ENCODE measurements at places on chromosomes 16 and 17. TPM values are rescaled to one million over a fixed set of nuclear protein-coding genes. Genes with fewer than 3 reads are reported as not detected.
A peak's percentile ranks its signal among the peaks of the same experiment; 100 is the strongest.

TMEM106A gene
- total RNA-seq = 4.8 TPM

DNA sequence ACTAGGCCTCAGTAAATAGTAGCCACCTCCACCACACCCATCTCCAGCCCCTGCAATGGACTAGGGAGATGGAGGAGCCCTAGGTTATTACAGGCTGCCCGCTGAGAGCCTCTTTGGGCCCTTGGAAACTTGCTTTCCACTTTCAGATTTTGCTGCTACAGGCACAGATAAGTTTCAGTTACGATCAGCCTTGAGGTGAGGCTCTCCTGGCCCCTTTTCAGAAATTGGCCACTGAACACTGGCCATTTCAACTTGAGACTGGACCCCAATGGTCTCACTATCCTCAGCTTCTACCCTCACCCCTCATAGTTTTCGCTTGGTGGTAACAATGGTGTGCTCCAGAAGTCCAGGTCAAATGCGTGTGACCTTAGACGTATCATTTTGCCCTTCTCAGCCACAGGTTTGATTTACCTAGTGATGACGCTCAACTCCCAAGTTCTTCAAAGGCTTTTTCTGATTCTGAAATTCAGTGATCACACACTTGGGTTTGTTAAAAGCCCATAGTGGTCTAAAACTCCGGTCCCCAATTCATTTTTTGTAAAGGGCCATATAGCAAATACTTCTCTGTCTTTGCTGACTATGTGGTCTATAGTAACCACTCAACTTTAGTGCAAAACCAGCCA, 1.0 kb downstream of the PMM2 start:
- no peak for ATAC-seq

KSR1 gene
- total RNA-seq = 10.0 TPM

- peak; percentile 62 for ATAC-seq
Measured at GRCh38 chr17:8916466-8916865, 49.0 kb upstream of the PIK3R6 start.

KRT13 gene
- 20.7 TPM for total RNA-seq

GRCh38 chr17:65401561-65401960, 159.9 kb downstream of the AXIN2 start:
- ATAC-seq = no peak

DNA sequence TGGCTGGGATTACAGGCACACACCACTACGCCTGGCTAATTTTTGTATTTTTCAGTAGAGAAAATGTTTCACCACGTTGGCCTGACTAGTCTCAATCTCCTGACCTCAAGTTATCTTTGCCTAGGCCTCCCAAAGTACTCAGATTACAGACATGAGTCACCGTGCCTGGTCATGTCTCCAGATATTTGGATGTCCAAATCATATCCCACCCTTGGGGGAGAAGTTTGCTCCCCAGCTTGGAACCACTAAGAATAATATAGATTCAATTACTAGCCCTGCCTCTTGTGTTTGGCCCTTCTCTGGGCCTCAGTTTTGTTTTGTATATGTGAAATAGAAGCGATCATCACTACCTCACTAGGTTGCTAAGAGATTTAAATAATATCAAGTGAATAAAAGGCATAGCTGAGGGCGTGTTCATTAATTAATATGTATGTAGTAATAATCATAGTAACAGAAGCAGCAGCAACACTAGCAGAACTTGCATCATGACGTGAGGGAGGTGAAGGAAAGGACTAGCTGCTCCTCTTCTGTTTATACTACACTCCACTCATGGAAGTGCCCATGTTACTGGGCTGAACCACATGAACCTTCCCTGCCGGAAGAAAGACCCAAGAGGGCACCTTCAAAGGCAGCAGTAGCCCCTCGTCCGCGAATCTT, 253.6 kb upstream of the XYLT1 start:
- no peak for ATAC-seq

DNA sequence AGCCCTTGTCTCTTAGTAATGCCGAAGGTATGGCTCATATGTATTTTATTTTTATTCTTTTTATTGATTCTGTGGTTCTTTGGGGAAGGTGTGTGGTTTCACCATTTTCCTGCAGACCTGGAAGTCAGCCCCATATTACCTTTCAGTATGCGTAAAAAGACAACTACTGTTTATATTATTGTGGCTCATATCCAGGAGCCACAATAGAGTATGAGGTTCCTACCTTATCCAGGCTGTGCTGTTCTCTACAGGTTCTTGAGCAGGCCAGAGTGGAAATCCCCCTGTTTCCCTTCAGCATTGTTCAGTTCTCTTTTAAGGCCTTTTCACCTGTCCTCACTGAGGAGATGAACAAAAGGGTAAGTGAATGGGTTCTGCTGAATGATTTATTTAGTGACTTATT, 33.2 kb downstream of the REXO5 start:
- ATAC-seq = no peak

- no peak for ATAC-seq
Measured at GRCh38 chr16:16828913-16829398, 450.0 kb downstream of the NPIPA7 start.

GRCh38 chr17:28925912-28926365, 23.1 kb upstream of the DHRS13 start:
- no peak for ATAC-seq

GRCh38 chr17:7912927-7913524, 3.1 kb downstream of the RNF227 start:
- no peak for ATAC-seq

WDR81 gene
- 29.9 TPM for total RNA-seq

DNA sequence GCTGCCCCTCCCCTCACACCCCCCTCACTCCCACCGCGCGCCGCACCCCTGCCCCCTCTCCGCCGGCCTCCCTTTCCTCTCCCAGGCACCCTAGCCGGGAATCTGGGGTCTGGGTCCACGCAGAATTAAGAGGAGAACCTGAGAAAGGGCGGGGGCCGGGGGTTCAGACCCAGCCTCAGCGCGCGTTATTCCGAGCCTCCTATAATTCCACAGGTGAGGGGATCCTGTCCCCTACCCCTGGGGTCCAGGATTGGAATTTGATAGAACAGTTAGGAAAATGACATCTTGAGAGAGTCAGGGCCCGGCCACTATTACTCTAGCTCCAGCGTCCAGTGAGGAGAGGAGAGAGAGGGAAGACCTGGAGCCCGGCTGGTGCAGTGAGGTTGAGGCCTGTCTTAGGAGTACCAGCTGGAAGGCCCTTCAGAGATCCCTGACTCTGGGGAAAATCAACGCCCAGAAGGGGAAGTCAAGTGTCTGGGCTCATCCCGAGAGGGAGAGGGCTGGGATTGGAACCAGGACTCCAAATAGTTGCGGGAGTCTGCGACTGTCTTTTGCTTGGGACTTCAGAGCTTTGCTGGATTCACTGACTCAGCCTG, 17.3 kb downstream of the GRB7 start:
- ATAC-seq = no peak

HOXB13 gene
- not detected for total RNA-seq

DNA sequence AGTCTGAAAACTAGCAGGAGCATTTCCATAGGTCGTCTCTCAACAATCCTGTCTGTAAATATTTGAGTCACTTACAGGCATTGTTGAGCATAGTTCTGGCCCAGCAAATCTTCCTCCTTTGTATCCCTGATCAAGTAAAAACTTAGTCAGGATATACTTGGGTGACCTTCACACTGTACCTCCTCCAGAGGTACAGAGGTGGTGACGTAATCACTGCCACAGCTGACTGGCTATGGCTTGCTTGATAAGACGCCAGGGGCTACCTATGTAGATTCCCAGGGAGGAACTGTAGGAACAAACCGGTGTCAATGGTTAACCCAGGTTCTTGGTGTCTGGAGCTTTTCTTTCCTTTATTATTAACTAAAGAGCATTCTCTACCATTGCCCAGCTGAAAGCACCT, at the start of gene KCNJ16:
TSS of gene KCNJ16 (plus strand) at position 270 of the 400 bp plus-strand sequence. CDS start 56,863 bp downstream, outside the sequence.
- no peak for ATAC-seq

DNA sequence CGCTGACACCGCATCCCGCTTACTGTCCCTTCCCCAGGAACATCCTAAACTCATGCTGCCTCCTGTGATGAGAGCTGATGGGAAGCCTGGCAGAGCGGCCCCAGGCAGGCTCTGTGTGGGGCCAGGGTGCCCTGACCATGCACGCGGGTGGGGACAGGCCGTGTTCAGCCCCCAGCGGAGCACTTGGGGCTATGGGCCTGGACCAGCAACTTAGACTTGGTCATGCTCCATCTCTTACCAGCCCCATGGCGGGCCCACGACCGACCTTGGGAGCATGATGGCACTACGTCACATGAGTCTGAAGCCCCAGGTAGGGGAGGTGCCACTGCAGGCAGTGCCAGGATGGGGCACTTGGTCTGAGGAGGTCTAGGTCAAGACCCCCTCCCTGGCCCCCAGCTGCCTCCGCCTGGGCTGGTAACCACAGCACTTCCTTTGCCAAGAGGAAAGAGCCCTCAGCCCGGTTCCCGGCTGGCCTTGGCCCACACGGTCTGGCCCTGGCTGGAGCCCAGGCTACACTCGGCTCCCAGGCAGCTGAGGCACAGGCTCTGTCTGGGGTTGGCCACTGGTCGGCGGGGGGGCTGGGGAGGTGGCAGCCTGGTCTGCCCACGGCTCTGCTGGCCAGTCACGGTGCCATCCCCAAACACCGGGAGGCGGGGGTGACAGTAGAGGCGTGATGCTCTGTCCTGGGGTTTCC, 25.7 kb downstream of the BAHCC1 start:
- ATAC-seq = peak; percentile 6

GRCh38 chr17:57832314-57833178, 17.3 kb downstream of the MRPS23 start:
- ATAC-seq = peak; percentile 20

GRCh38 chr17:9427465-9428315, 147.9 kb downstream of the STX8 start:
- no peak for ATAC-seq

GRCh38 chr16:53492503-53492902, 10.5 kb downstream of the AKTIP start:
- ATAC-seq = no peak

- ATAC-seq = no peak
Measured at GRCh38 chr16:9042533-9042932, 48.9 kb upstream of the HAPSTR1 start.

- peak; percentile 73 for ATAC-seq
Measured at GRCh38 chr17:19263641-19264051, 26.5 kb downstream of the EPN2 start.

GRCh38 chr17:67165201-67165600, 79.8 kb downstream of the HELZ start:
- ATAC-seq = peak; percentile 61

GRCh38 chr17:57440522-57441269, 184.4 kb downstream of the MSI2 start:
- ATAC-seq = peak; percentile 66

- no peak for ATAC-seq
Measured at GRCh38 chr17:64099543-64099942, 30.4 kb downstream of the ERN1 start.

LASP1 gene
- 63.8 TPM for total RNA-seq

CA5A gene
- not detected for total RNA-seq

KREMEN2 gene
- total RNA-seq = not detected

DNA sequence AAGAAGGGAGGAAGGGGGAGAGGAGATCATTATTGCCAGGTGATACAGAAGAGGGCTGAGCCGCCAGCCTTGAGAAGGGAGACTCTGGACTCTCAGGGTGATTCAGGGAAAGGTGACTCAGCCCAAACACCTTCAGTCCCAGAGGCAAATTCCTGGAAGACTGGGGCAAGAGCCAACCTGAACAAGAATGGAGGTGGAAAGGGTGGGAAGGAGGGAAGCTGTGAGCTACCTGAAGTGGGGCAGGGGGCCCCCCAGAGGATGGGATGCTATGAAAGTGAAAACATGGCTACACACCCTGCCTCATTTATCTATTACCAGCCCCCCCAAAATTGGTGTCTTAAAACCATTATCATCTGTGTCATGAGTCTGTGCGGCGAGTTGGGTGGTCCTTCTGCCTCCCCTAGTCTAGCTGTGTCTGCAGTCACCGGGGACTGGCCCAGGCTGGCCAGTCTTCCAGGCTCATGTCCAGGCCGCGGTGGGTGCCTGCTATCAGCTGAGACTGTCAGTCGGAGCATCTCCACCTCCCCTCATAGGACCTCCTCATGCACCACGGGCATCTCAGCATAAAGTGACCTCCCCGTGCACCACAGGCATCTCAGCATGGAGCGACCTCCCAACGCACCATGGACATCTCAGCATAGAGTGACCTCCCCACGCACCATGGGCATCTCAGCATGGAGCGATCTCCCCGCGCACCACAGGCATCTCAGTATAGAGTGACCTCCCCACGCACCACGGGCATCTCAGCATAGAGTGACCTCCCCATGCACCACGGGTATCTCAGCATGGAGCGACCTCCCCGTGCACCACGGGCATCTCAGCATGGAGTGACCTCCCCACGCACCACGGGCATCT, 3.2 kb upstream of the SLC47A2 start:
- no peak for ATAC-seq

EVPLL gene
- total RNA-seq = not detected

MPP2 gene
- 18.3 TPM for total RNA-seq

GRCh38 chr17:66518108-66518507, 215.7 kb downstream of the PRKCA start:
- ATAC-seq = no peak

DNA sequence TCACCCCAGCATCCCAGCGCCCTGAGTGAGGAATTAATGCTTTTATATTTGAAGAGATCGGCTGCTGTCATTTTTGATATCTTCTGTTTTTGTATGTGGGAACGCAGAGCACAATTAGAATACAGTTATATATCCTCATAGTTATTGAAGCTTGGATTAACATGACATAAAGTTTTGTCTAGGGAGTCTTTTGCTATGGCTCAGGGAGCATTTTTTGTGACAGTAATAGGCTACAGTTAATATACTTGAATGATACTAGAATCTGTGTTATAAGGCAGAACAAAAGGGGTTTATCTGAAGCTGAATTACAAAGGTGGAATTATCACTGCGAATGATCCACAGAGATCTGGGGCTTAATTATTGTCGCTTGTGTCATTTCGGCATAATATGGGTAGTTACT, 239.4 kb downstream of the MSI2 start:
- no peak for ATAC-seq

Data from gastroesophageal sphincter (tissue), 4 donors.